ENCODE measurements at places on chromosomes 7 and 10.
A peak's percentile ranks its signal among the peaks of the same experiment; 100 is the strongest.

DNA sequence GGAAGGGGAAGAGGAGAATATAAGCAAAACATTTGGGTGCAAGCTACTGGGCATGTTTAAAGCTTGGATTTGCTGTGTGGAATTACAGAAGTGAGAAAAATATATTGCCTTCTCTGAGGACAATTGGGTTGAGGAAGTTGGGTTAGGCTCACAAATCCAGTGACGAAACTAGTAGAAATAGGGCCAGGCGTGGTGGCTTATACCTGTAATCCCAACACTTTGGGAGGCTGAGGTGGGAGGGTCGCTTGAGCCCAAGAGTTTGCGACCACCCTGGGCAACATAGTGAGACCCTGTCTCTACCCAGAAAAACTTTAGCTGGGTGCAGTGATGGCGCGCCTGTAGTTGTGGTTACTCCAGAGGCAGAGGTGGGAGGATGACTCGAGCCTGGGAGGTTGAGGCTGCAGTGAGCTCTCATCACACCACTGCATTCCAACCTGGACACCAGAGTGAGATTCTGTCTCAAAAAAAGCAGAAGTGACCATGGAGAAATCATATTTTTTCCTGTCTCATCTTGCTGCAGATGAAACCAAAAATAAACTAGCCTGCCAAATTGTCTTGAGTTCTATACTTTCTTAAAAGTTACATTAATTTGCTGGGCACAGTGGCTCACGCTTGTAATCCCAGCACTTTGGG, 22.4 kb downstream of the NRBF2 start:
- DNase-seq, result no peak

DNA sequence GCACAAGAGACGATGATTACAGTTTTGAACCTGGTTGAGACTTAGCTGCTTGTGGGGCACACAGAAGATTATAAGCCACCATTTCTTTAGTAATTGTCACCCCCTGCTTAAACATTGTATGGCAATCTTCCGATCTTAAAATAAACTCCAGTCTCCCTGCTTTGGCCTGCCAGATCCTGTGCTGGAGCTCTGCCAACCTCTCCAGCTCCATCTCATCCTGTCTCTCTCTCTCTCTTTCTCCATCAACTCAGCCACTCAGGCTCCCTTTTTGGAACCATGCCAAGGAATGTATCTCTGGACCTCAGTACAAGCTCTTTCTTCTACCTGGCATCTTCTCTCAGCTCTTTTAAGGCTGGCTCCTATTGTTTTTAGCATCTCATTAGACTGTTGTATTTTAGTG, 1053.2 kb downstream of the REEP3 start:
- DNase-seq, result no peak

- DNase-seq, result peak; percentile 77
Measured at GRCh38 chr7:98802088-98802780, 67.6 kb downstream of the TMEM130 start.

DNA sequence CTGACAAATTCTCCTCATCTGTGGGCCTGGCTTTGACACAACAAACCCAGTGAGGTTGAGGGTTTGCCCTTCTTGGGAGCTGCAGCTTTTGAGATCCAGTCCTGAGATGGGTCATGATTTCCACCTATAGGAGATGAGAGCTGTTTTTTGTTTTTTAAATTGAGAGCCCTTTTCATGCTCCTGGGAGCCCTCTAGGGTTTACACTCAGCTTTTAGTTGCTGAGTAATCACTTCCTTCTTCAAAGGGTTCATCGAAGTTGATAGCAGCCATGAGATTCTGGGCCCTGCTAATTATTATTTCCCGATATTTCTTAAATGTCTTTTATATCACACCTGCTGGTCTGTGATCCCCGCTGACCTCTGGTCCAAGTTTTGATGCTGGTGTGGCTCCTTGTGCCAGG, 47.3 kb upstream of the VIPR2 start:
- DNase-seq, result no peak

- no peak for DNase-seq
Measured at GRCh38 chr10:77291596-77292505, 345.8 kb downstream of the KCNMA1 start.

GRCh38 chr7:96728139-96728538, 18.5 kb upstream of the SEM1 start:
- no peak for DNase-seq

- DNase-seq, result no peak
Measured at GRCh38 chr10:69988094-69988493, 64.6 kb upstream of the MACROH2A2 start.

DNA sequence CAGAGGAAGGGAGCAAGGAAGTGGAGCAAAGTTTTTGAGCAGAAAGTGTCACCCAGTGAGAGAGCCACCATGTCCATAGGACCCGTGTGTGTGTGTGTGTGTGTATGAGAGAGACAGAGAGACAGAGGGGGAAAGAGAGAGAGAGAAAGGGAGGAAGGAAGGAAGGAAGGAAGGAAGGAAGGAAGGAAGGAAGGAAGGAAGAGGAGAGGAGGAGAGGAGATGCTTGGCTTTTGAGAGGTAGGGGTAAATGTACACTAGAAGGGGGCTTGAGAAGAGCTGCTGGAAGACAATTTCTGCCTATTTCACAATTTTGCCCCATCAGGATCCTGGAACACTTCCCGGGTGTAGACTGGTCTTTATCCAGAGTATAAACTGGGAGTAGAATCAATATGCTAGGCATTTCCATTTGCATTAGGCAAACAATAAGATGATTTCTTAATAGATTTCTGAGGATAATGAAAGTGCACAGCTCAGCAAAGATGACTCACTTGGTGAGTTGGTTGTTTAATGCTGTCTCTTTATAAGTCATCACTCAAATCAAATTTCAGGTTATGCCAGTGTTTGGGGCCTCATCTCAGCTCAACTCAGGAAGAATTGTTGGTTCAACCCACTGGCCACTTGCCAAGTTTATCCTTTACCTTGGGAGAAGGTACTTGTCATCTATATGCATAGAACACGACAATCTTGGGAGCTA, 70.0 kb upstream of the FAM13C start:
- no peak for DNase-seq

DNA sequence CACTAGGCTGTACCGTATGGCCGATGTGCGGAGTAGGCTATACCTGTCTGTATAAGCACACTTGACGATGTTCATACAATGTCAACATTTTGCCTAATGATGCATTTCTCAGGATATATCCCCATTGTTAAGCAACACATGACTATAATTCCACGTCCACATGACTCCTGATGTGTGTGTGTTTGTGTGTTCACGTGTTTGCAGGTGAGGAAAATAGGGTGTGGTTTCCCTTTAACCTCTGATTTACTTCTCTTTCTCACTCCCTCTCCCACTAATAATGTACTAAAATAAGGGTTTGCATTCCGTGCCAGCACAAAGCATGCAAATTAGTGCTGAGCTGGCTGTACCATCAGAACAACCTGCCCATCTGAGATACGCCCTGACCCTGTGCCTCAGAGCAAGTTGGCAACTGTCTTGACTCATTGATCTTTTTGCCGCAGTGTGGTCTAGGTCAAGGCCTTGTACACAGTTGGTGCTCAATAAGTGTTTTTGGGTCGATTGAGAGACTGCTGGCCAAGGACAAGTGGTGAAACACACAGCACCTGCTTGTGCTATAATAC, 64.6 kb upstream of the DOCK1 start:
- no peak for DNase-seq

DNA sequence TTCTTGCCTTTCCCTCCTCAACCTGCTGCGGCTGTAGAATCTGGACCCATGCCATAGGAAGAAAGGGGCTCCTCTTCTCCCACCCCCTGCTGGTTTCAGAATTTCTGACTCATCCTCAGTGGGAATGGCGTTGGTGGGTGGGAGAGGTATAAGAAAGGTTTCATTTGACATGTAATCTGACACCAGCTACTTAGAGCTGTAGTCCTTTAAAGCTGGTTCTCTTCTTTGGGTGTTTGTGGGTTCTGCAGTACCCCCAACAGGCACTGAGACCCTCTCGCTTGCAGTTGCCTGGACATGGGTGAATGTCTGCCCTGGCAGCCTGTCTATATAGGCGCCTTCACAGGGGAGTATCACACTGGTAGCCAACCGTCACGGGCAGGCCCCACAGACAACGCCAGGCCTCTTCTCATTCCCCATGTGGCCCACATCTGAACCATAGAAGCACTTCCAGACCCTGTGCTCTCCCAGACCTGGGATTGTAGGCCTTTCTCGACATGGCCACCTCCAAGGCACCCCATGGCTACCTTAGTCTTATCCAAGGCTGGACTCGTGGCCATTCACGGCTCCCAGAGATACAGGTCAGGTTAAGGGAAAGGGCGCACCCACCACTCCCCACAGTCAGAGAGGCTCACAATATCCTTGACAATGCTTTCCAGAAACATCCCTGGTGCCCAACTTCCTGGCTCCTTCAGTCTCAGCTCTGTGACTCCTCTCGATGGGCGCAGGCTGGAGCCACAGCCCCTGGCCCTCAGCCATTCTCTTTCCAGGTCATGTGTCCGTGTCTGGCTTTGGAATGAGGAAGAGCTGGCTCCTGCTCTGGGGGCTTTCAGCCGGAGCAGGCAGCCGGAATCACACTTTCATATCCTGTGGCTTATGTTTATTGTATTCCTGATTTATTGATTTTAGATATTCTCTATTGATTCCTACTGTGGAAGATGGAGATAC, 17.5 kb downstream of the ZNF862 start:
- DNase-seq, result no peak

DNA sequence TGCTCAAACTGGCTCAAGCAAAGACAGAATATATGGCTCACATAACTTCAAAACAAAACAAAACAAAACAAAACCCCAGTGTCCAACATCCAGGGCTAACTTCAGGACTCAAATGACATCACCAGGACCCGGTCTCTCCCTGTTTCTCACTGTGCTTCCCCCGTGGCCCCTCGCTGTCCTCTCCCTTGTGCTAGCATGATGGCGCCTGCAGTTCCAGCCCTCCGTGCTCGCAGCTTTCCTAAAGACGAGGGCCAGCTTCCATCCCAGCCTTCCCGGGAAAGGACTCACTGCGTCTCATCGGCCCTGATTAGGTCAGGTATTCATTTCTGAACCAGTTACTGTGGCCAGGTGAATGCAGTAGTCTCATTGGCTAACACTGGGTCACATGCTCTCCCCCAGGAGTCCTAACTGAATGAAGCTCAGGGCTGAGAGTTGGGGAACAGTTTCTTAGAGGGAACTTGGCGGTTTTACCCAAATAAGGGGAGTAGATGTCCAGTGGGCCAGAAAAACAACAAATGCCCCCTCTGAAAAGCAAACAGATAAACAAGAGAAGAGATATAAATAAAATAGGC, 33.0 kb upstream of the CTBP2 start:
- DNase-seq, result no peak

- DNase-seq, result no peak
Measured at GRCh38 chr10:43957267-43958070, 308.8 kb upstream of the ZNF32 start.

DNA sequence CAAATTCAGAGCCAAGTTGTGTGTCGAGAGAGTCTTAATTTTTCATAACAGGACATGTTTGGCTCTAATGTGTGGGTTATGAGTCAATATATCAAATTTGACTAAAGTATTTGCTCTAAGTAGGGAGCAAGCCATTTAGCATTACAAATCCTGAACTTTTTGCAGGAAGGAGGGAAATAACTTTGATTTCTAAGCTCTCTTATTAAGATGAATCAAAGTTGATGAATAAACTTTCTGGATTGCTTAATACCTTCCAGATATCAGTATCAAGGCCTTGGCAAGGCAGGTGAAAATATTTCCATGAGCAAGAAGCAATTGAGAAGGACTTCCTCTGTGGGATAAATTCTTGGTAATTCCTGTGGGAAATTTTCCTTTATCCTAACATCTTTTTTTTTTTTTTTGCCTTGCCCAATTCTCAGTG, 258.8 kb downstream of the AHR start:
- no peak for DNase-seq

- no peak for DNase-seq
Measured at GRCh38 chr10:133444342-133445267, 9.1 kb upstream of the SCART1 start.

GRCh38 chr7:15245831-15246230, 316.0 kb downstream of the AGMO start:
- no peak for DNase-seq

- no peak for DNase-seq
Measured at GRCh38 chr10:12819071-12819470, 182.4 kb downstream of the CCDC3 start.

DNA sequence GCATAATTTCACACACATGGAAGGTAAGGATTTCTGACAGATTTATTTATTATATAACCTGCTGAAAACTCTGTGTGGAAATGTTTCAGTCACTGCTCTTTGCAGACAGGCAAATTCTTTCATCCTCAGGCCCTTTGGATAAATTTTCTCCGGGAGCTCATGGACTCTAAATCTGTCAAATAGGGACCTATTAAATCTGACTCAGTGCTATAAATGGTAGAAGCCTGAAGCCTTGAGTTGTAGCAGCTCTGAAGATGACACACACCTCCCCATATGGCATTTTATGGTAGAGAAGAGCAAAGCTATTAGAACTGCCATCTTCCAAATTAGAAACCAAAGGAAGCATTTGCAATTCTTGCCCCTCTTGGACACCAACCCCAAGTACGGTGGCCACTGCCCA, 808.7 kb downstream of the XPNPEP1 start:
- DNase-seq, result no peak

DNA sequence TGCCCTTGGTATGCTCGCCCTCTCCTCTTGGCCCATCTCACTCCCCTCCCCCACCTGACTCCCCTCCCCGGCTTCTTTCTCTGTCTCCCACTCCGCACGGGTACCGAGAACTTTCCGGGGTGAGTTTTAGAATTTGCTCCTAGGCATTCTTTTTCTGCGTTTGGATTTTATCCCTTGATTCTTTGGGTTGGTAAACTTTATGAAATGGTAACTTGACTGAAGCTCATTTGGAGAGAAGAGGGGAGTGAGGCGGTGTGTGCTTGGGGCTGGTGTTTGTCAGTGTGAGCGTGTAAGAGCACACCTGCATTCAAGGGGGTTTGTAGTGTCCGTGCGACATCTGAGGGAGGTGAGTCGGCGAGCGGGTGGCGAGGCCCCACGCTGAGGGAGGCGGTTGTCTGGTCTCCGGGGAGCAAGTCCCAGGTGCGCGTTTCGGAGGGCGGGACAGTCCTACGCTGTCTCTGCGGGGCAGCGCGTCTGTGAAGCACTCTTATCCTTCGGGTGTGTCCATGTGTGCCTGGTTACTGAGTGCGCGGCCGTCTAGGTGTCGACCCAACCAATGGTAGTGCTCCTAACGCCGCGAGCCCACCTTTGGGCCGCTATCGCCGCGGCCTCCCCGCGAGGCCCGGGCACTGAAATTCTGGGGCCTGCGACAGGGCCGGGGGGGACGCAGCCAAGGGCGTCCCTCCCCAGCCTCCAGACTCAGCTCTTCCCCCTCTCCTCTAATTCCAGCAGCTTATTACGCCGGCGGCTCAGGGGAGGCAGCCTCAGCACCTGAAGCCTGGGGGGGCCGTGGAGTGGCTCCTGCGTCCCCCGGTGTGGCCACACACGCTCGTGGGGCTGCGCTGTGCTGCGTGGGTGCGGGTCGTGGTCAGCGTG, 2.6 kb upstream of the ZNF503 start:
- peak; percentile 57 for DNase-seq

- DNase-seq, result no peak
Measured at GRCh38 chr10:91319336-91319735, 90.8 kb upstream of the HECTD2 start.

DNA sequence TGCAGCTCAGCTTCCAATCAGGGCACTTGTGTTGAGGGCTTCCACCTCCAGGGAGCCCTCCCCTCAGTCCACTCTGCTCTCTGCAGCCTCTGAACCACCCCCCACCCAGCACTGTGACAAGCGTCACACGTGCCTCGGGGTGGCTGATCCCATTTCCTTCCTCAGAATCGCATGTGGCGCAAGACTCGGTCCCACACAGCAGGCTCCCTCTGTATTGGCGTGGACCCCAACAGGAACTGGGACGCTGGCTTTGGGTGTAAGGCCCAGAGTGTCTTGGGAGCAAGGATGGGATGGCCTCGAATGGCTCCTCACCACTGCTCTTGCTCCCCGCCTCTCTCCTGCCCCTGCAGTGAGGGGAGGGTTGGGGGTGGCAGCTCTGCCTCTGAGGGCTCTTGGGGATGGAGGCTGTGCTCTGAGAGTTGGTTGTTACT, 4.1 kb downstream of the CPA1 start:
- DNase-seq, result no peak
